ENCODE measurements at places on chromosomes 7 and 10.

- no peak for DNase-seq
Measured at GRCh38 chr10:87640043-87640442, 19.6 kb upstream of the PAPSS2 start.

- no peak for DNase-seq
Measured at GRCh38 chr10:20891338-20891714, 5.8 kb downstream of the NEBL start.

GRCh38 chr7:135757719-135758411 is 9.3 kb upstream of the FAM180A start:
- DNase-seq, result no peak

GRCh38 chr7:33934391-33934790 is 29.1 kb downstream of the BMPER start:
- no peak for DNase-seq

- no peak for DNase-seq
Measured at GRCh38 chr10:120396228-120396627, 60.8 kb upstream of the PLPP4 start.

GRCh38 chr10:13327534-13327933 is 20.6 kb downstream of the SEPHS1 start:
- no peak for DNase-seq

- DNase-seq, result no peak
Measured at GRCh38 chr7:80443325-80443724, 68.5 kb downstream of the GNAT3 start.

GRCh38 chr10:120776442-120776841 is 74.7 kb upstream of the WDR11 start:
- no peak for DNase-seq
